Bronchial epithelial cell (primary cell): ENCODE measurements at places on chromosomes 5 and 9.

- DNase-seq, result no peak
Measured at GRCh38 chr9:102054811-102055210, 316.4 kb upstream of the GRIN3A start.

DNA sequence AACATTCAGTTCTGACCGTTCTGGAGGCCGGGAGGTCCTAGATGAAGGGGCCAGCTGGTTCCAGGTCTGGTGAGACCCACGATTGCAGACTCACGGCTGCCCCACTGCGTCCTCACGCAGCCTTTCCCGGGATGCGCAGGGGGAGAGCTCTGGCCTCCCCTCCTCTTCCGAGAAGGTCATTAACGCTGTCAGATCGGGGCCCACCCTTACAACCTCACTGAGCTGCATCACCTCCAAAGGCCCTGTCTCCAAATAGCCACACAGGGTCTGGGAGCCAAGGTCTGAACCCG lies 66.6 kb upstream of the PPP1R26 start:
- no peak for DNase-seq

GRCh38 chr9:93827545-93828330 lies 127.4 kb downstream of the BARX1 start:
- peak; percentile 18 for DNase-seq

DNA sequence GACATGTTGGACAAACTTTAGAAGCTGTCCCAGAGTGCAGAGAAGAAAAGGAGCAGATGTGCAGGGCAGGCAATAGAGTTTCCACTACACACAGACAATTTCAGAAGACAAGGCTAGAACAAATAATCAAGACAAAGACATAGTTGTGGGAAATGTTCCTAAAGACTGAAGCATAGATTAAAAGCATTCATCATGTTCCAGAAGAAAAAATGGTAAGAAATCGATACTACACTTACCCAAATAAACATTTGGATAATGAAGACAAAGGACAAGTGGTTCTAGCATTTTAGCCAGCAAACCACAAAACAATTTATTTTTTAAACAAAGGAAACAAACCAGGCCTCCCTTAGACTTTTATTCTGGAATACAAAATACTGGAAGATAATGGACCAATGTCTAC lies 97.9 kb downstream of the FSTL4 start:
- no peak for DNase-seq

DNA sequence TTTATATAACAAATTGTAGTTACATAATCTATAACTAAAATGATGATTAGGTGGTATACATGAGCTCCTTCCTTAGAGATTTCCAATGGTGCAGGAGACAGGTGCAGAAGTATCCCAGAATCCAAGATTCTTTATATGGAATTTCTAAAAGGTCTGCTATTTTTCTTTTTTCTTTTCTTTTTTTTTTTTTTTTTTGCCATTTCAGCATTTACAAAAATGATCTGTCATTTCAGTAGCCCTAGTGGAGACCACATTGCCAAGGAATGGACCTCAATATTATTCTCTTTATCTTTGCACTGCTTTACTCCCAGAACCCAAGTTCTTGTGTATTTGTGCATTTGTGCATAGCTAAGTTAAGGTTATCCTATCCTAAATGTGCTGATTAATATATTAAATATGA lies 61.7 kb downstream of the MRPS30 start:
- no peak for DNase-seq

DNA sequence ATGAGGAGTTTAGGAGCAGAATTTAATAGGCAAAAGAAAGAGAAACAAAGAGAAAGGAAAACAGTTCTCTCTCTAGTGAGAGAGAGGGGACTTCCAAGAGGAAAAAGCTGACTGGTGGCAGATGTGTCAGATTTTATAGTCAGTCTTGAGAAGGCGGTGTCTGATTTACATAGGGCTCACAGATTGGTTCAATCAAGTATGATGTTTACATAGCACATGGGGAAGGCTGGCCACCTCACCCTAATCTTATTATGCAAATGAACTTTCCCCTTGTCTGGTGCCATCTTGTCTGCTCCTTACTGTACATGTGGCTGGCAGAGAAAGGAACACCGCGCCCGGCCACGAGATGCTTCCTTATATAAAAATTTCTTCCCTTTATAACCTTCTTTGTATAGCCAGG lies 24.7 kb downstream of the UNC13B start:
- DNase-seq, result no peak

DNA sequence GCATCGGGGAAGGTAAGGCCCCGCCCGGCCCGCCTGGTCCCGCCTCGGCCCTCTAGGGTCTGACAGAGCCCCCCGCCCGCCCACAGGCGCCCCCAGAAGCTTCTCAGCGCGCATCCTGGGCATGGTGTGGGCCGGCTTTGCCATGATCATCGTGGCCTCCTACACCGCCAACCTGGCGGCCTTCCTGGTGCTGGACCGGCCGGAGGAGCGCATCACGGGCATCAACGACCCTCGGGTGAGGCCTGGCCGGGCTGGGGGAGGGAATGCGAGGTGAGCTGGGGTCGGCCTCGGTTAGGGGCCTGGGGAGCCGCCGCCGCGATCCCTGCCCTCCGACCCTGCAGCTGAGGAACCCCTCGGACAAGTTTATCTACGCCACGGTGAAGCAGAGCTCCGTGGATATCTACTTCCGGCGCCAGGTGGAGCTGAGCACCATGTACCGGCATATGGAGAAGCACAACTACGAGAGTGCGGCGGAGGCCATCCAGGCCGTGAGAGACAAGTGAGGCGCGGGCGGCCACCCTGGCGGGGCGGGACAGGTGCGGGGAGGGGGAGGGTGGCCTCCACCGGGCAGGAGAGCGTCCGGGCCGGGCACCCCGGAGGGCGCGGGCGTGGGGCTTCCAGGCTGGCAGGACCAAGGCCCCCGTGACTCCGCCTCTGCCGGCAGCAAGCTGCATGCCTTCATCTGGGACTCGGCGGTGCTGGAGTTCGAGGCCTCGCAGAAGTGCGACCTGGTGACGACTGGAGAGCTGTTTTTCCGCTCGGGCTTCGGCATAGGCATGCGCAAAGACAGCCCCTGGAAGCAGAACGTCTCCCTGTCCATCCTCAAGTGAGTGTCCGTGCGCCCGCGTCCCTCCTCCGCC lies 7.1 kb downstream of the LRRC26 start:
- DNase-seq, result no peak

- DNase-seq, result peak; percentile 79
Measured at GRCh38 chr5:139481580-139482049, 943 bp downstream of the STING1 start.

DNA sequence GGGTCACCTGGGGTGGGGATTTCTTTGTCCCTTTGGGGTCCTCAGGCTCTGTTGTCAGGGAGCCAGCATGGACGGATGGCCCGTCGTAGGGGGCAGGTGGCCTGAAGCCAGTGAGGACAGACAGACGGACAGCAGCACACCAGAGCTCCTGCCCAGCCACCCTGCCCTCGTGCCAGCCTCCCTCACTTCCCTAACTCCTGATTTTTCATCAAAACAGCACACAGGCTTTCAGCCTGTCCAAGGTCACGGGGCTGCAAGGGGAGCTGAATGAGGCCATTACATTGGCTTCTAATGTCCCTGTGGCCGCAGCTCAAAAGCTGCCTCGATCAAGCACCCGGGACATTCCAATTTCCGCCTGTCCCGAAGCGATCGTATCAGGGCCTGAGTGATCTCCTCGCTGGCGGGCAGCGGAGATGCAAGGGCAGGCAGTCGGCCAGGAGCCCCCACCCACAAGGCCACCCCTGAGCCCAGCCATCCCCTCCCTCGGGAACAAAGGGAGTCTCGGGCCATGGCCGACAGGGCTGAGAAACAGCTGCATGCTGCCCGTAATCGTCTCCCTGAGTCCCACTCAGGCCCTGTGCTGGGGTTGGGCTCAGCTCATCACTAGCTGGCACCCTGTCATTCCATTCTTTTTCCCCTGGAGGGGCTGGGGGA lies 50.5 kb upstream of the RNU6ATAC start:
- DNase-seq, result no peak

DNA sequence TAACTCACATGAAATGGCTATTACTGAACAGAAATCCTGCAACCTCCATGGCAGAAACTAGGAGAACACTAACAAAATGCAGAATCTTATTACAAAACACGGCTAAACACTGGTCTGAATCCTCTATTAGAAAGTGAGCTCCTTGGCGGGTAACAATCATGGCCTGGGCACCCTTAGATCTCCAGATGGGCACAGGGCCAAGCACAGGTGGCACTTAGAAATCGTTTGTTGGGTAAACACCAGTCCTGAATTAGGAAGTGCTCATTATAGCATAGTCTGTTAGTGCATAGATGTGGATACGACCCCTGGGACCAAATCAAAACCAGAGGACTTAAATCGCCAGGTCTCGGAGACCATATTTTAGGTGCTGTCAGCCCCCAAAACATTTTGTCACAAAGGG lies 14.4 kb downstream of the VDAC1 start:
- no peak for DNase-seq

- DNase-seq, result no peak
Measured at GRCh38 chr9:118316831-118317343, 612.7 kb downstream of the TLR4 start.

- DNase-seq, result no peak
Measured at GRCh38 chr5:168039566-168040248, 251.7 kb upstream of the WWC1 start.
